H9 (cell line): ENCODE measurements at places on chromosomes 2 and 18. TPM values are rescaled to one million over a fixed set of nuclear protein-coding genes. Genes with fewer than 3 reads are reported as not detected.

- H3K4me1 ChIP-seq = no peaks in the 10 kb centered on the region
- no peak overlapping the region for H3K27ac ChIP-seq
- no peaks in the 10 kb centered on the region for H3K36me3 ChIP-seq
- no peak for DNase-seq
These were observed 3.8 kb upstream of the EGR4 start for GRCh38 chr2:73297151-73297559.

DNA sequence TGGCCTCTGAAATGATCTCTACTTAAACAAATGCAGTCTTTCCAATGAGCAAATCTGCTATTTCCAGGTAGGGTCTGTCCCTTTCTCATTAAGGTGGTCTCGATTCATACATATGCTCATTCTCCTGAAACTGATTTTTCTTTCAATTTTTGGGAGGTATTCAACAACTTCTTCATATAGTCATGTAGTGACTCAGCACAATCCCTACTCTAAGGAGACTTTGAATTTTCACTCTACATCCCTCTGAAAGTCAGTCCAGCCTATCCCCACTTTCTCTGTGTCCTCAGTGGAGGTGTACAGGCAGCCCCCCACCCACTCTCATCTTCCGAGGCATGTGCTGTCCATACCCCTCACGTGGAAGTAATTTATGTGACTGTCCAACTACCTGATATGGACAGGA is 99.9 kb upstream of the ACAA2 start:
- H3K27me3 ChIP-seq = no peaks in the 10 kb centered on the region
- H3K36me3 ChIP-seq = peaks cover 20% of the 10 kb centered on the region
- H3K4me1 ChIP-seq = peaks cover 5% of the 10 kb centered on the region
- DNase-seq = no peak

GRCh38 chr2:71736091-71736861 is 282.9 kb downstream of the DYSF start:
- H3K4me3 ChIP-seq = no peak overlapping the region
- H3K27me3 ChIP-seq = no peaks in the 10 kb centered on the region
- no peaks in the 10 kb centered on the region for H3K4me1 ChIP-seq
- no peak overlapping the region for H3K27ac ChIP-seq

GRCh38 chr2:238346544-238346943 is 26.2 kb downstream of the TRAF3IP1 start:
- H3K27ac ChIP-seq = no peak overlapping the region
- H3K4me3 ChIP-seq = no peak overlapping the region
- H3K4me1 ChIP-seq = no peaks in the 10 kb centered on the region
- peaks cover 12% of the 10 kb centered on the region for H3K36me3 ChIP-seq

- H3K27me3 ChIP-seq = no peaks in the 10 kb centered on the region
- H3K36me3 ChIP-seq = peaks cover 25% of the 10 kb centered on the region
- no peaks in the 10 kb centered on the region for H3K4me1 ChIP-seq
- no peak overlapping the region for H3K4me3 ChIP-seq
- DNase-seq = no peak
These were observed 129.7 kb upstream of the PARD3B start for GRCh38 chr2:204415406-204416181.

GRCh38 chr18:41490861-41491260 is 464.2 kb upstream of the PIK3C3 start:
- no peaks in the 10 kb centered on the region for H3K4me1 ChIP-seq
- H3K27ac ChIP-seq = no peak overlapping the region
- H3K27me3 ChIP-seq = no peaks in the 10 kb centered on the region
- H3K36me3 ChIP-seq = no peaks in the 10 kb centered on the region; the same call in 2 of the 3 replicates
- no peak overlapping the region for H3K4me3 ChIP-seq

- H3K4me3 ChIP-seq = no peak overlapping the region
- H3K27me3 ChIP-seq = no peaks in the 10 kb centered on the region
- H3K36me3 ChIP-seq = peaks cover 80% of the 10 kb centered on the region
- DNase-seq = no peak
- H3K4me1 ChIP-seq = no peaks in the 10 kb centered on the region
- no peak overlapping the region for H3K27ac ChIP-seq
These were observed 60.2 kb downstream of the PRPF40A start for GRCh38 chr2:152657043-152657442.

DNA sequence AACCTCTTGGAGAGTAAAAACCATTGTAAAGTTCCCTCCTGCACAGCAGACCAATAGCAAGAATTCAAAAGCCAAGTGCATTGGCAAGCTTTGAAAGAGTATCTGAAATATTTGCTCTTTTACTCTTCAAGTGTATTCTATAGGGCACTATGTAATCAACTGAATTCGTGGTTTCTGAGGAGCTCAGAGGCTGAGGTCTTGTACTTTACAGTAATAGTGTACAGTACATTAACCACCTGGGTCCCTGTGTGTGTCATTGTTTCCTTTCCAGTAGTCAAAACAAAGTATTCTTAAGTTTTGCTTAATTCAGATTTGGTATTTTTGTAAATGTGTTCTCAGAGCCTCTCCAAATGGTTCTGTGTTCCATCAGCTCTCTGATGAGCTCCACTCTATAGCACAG is 769.7 kb downstream of the LRRTM4 start:
- H3K27ac ChIP-seq = no peak overlapping the region
- no peaks in the 10 kb centered on the region for H3K4me1 ChIP-seq
- H3K4me3 ChIP-seq = no peak overlapping the region
- DNase-seq = no peak

DNA sequence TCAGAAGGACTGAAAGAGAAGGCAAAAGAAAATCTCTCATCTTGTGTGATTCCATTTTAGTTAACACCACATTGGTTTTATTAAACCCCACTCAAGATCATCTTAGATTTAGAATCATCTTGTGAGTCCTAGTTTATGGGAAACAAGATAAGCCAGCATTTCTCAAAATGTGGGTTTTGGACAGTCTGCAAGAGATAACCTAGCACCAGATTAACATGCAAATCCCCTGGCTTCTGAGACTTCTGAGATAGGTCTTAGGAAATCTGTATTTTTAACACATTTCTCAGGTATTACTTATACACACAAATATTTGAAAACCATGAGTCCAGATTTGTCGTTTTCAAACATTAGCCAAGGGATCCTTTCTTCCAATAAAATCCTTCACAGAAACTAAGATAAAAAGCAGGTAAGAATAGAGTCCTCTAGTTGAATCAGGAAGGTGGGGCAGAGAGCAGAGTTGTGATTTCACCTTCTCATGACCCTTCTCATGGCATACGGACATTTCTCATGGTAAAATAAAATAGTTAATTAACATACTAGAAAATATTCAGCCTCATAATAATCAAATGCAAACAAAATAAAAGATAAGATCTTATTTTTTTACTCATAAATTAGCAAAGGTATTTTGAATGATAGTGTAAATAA is 287.2 kb upstream of the FN1 start:
- H3K36me3 ChIP-seq = no peaks in the 10 kb centered on the region
- H3K4me1 ChIP-seq = no peaks in the 10 kb centered on the region
- H3K4me3 ChIP-seq = no peak overlapping the region
- H3K27me3 ChIP-seq = no peaks in the 10 kb centered on the region
- no peak overlapping the region for H3K27ac ChIP-seq
- no peak for DNase-seq

- no peak overlapping the region for H3K27ac ChIP-seq
- 0 out of 2 replicates have a peak, but pooled peaks cover 3% of the 10 kb centered on the region for H3K4me1 ChIP-seq
- H3K4me3 ChIP-seq = no peak overlapping the region
- no peaks in the 10 kb centered on the region for H3K27me3 ChIP-seq
- DNase-seq = no peak
These were observed 39.1 kb upstream of the LGALSL start for GRCh38 chr2:64414736-64415435.

- no peaks in the 10 kb centered on the region for H3K4me1 ChIP-seq
- no peaks in the 10 kb centered on the region for H3K27me3 ChIP-seq
- peaks cover 5% of the 10 kb centered on the region for H3K36me3 ChIP-seq
- H3K27ac ChIP-seq = no peak overlapping the region
These were observed 207.8 kb upstream of the HS6ST1 start for GRCh38 chr2:128526455-128526976.

- H3K27me3 ChIP-seq = no peaks in the 10 kb centered on the region
- H3K27ac ChIP-seq = no peak overlapping the region
- H3K36me3 ChIP-seq = peaks cover 22% of the 10 kb centered on the region
- H3K4me3 ChIP-seq = no peak overlapping the region
These were observed 235.5 kb downstream of the HDAC4 start for GRCh38 chr2:239165206-239165831.

DNA sequence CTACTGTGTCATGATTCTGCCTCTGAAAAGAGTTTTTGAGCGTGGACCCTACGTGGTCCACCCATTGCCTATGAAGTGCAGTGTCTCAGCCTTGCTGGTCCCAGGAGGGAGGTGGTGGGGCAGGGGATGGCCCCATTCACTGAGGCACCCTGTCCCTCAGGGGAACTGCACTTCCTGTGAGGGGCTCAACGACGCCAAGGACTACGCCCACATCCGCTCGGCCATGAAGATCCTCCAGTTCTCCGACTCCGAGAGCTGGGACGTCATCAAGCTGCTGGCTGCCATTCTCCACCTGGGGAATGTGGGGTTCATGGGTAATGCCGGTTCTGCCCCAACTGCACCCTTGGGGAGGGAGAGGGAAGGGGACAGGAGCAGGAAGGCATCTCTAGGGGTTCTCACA is 42.5 kb downstream of the MYO7B start:
- no peaks in the 10 kb centered on the region for H3K27me3 ChIP-seq
- no peak for DNase-seq
- H3K36me3 ChIP-seq = no peaks in the 10 kb centered on the region
- H3K27ac ChIP-seq = no peak overlapping the region

DNA sequence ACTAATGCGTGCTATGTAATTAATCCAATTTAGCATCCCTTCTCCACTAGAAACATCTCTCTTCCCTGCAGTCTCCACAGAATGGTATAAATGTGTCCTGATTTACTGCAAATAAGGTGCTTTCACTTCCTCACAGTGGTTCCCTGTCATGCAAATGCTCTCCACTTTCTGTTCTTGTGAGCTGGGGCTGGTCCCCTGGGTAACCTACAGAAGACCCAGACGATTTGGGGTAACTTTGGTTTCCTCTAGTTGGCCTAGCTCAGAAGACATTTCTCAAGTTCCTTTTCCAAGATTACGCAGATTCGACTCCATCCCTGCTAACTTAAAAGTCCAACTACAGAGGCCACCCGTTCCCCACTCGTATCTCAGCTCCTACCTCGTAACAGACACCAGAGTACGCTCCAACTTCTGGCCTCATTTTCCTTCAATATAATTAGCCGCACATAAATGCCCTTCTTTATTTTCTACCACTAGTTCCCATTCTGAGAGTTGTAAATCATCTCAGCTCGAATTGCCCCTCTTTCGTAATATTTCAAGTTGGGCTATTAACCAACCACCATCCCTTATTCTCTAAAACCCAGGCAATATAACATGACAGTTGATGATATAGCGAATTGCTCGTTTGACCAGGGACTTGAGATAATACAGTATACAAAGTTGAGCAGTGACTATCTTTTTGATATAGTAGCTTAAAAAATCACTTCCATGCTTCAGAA is 28.8 kb upstream of the NEDD4L start:
- no peaks in the 10 kb centered on the region; the same call in 1 of the 2 replicates for H3K4me1 ChIP-seq
- H3K27me3 ChIP-seq = no peaks in the 10 kb centered on the region
- H3K4me3 ChIP-seq = no peak overlapping the region
- H3K27ac ChIP-seq = no peak overlapping the region
- DNase-seq = no peak

DNA sequence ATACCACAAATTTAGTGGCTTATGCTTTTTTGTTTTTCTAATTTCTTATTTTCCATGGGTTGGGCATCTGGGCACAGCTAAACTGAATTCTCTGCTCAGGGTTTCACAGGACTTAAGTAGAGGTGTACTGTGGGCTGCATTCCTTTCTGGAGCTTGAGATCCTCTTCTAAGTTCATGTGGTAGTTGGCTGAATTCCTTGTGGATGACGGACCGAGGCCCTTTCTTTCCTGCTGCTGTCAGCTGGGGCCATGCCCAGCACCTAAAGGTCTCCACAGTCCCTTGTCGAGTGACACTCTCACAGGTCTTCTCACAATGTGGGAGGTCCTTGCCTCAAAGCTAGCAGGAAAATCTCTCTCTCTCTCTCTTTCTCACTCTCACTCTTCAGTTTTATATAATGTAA is 433.5 kb upstream of the LRATD1 start:
- H3K4me3 ChIP-seq = no peak overlapping the region
- DNase-seq = no peak
- no peak overlapping the region for H3K27ac ChIP-seq
- H3K4me1 ChIP-seq = peaks cover 8% of the 10 kb centered on the region; the same call in 1 of the 2 replicates
- H3K27me3 ChIP-seq = no peaks in the 10 kb centered on the region
- no peaks in the 10 kb centered on the region for H3K36me3 ChIP-seq

DNA sequence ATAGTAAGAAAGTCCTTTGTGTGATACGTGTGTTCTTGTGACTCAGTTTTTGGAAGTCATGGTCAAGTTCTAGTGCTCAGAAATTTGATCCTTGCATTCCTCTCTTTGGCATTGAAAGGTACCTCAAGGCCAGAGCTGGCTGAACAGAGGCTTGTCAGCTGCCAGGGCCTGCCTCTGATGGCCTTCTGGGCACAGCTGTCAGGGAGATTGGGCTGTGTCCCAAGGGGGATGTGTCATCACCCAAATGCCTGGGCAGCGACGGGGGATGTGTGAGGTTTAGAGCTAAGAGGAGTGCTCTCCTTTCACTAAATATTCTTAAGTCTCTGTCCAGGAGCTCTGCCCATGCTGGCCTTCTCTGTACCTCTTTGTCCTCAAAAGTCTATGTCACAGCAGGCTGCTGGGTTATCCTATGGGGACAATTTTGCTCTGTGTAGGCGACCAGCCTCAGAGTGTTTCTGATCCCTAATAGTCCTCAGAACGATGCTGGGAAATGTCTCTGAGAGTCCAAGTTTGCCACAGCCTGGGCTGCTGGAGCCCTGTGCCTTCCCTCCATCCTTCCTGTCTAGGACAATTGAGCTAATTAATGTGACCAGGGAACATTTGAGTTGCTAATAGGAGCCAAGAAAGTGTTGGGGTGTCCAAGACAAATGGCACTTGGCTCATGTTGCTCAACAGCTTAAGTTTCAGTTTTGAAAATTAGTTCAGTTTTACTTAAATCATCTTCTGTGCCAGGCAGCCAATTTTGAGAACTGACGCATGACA is 115.4 kb upstream of the ZNF521 start:
- DNase-seq = no peak
- H3K27me3 ChIP-seq = no peaks in the 10 kb centered on the region
- H3K36me3 ChIP-seq = no peaks in the 10 kb centered on the region
- no peak overlapping the region for H3K4me3 ChIP-seq

DNA sequence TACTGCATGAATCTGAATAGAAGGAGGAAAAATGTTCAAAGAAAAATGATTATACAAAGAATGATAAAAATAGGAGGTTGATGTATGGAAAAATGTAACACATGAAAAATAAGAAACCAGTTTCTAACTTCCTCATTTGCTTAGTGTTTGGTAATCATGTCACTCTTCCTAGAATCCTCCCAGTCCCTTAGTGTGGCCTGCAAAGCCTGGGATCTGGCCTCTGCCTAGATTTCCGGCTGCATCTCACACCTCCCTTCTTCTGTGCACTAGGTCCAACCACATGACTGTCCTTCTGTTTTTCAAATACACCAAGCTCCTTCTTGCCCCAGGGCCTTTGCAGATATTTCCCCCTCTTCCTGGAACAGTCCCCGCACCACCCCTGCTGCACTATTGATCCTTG is 76.8 kb upstream of the RBMS1 start:
- H3K36me3 ChIP-seq = peaks cover 14% of the 10 kb centered on the region
- H3K4me1 ChIP-seq = no peaks in the 10 kb centered on the region
- H3K4me3 ChIP-seq = no peak overlapping the region
- no peak overlapping the region for H3K27ac ChIP-seq
- no peaks in the 10 kb centered on the region for H3K27me3 ChIP-seq
- no peak for DNase-seq

GRCh38 chr2:2787301-2787907 is 456.3 kb upstream of the MYT1L start:
- H3K36me3 ChIP-seq = 0 out of 2 replicates have a peak, but pooled peaks cover 14% of the 10 kb centered on the region
- H3K4me1 ChIP-seq = peaks cover 9% of the 10 kb centered on the region; the same call in 1 of the 2 replicates
- peak; percentile 51 for DNase-seq
- no peaks in the 10 kb centered on the region for H3K27me3 ChIP-seq
- no peak overlapping the region for H3K4me3 ChIP-seq

Gene RPE
- 67.8 and 71.6 TPM in 2 replicates for total RNA-seq

Gene MYO1B
- 43.2 and 51.4 TPM in 2 replicates for total RNA-seq

Gene KCNJ3
- 0.11 TPM in 1 of 2 replicates, not detected in the other for total RNA-seq

Gene LDLRAD4
- total RNA-seq = 1.8 and 3.9 TPM in 2 replicates

Gene CYB5A
- total RNA-seq = 87.9 and 93.2 TPM in 2 replicates

Gene ATP8B1
- 0.53 and 1.1 TPM in 2 replicates for total RNA-seq

Gene CROCC2
- not detected in 2 replicates for total RNA-seq
